ENCODE measurements at places on chromosomes 6 and 20.
A peak's percentile ranks its signal among the peaks of the same experiment; 100 is the strongest.

GRCh38 chr6:157172231-157172701 is 151.1 kb downstream of the TMEM242 start:
- no peak for DNase-seq

- DNase-seq: no peak
These were observed 786.1 kb downstream of the TFAP2A start for GRCh38 chr6:9628819-9629218.

- DNase-seq: peak; percentile 25
These were observed 5.1 kb downstream of the KCNS1 start for GRCh38 chr20:45095805-45096238.

DNA sequence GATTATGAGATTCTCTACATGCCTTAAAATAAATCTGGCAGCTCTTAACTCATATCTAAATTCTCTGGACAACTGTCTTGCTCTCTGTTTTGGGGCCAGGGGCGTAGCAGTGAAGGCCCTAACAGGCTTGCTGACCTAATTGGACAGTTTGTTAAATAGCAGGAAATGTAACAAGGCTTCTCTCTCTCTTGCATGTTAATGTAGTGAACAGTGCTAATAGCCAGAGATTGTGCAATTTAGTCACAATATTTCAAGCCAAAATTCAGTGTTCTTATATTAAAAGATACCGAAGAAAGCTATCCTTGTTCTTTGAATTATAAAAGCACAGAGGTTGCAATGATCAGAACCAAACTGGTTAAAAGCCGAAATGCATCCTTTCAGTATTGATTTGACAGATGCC is 3.0 kb downstream of the PPP1R3D start:
- no peak for DNase-seq

- DNase-seq: no peak
These were observed 35.4 kb upstream of the VSTM2L start for GRCh38 chr20:37867289-37868195.

DNA sequence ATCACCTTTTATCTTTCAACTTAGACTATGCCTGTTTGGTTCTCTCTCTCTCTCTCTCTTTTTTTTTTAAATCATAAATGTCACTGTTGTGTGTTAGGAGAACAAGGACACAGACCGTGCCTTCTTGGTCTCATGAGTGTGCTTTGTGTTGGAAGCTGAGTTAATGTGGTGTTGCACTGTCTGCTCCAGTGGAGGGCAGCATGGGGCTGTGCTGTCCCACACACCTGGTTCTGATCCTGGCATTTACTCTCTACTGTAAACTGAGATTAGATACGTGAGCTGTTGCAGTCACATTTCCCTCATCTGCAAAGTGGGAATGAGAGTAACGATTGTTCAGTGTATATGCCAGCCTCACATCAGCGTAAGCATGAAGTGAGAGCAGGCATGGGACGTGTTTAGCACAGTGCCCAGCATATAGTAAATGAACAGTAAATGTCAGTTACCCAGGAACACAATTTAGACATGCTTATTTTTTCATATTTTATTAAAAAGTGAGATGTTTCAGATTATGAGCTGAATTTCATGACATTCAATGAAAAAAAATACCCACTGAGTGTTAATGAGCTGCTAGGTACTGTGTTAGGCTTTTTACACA is 161.1 kb downstream of the FARS2 start:
- no peak for DNase-seq

Data from GM18507 (cell line).